ENCODE measurements at places on chromosomes 16 and 17.

DNA sequence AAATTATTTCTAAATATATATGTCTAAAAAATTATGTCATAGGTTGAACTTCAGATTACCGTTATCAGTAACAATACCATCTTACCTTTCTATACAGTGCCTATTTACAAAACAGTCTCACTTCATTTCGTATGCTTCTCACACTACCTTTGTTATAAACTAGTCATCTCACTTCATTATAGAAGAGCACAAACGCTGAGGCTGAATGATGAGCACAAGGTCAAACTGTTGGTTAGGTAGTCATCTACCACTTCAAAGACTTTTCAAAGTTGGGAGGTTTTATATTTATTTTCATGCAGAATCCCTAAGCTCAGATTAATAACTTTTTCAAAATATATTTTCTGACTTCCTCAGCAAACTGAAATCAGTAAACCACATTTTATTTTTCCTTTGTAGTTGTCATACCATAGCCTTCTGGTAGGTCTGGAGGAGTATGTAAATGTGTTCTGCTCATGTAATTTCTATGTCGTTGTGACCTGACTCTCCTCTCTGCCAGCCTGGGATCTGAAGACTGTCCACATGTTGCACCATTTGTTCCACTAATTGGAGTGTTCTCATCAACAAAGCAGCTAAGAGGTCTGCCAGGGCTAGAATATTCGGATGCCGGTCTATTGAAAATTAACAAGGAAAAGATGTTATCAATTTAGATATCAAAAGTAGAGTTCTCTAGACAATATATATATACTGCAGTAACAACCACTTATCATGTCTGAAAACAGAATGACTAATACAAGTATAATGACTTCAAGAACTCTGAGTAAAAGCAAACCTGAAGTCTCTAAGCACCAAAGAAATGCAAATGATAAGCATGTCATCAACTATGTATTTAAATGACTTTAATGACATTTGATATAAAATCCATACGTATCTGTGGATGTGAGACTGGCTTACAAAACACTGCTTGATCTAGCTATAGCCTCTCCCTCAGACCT lies 73.9 kb downstream of the CEP95 start:
- DNase-seq, result no peak

GRCh38 chr16:2955438-2955778 lies 8.7 kb upstream of the KREMEN2 start:
- DNase-seq, result no peak

DNA sequence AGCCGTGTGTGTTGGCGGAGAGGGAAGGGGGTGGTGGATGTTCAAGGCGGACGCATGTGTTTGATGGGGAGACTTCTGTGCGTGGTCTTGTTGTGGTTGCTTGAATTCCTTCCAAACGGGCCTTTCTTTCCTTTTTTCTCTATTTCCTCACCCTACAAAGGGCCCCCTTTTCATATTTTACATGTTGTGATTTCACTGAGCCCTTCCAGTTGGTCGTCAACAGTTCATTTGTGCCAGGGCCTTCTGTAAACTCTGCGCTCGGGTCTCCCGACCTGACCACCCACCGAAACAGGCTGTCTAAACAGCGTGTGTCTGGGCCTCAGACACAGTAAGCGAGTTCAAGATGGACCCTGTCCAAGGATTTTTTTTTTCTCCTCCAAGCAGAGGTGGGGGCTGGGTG lies 228.4 kb downstream of the IRF8 start:
- DNase-seq, result no peak

DNA sequence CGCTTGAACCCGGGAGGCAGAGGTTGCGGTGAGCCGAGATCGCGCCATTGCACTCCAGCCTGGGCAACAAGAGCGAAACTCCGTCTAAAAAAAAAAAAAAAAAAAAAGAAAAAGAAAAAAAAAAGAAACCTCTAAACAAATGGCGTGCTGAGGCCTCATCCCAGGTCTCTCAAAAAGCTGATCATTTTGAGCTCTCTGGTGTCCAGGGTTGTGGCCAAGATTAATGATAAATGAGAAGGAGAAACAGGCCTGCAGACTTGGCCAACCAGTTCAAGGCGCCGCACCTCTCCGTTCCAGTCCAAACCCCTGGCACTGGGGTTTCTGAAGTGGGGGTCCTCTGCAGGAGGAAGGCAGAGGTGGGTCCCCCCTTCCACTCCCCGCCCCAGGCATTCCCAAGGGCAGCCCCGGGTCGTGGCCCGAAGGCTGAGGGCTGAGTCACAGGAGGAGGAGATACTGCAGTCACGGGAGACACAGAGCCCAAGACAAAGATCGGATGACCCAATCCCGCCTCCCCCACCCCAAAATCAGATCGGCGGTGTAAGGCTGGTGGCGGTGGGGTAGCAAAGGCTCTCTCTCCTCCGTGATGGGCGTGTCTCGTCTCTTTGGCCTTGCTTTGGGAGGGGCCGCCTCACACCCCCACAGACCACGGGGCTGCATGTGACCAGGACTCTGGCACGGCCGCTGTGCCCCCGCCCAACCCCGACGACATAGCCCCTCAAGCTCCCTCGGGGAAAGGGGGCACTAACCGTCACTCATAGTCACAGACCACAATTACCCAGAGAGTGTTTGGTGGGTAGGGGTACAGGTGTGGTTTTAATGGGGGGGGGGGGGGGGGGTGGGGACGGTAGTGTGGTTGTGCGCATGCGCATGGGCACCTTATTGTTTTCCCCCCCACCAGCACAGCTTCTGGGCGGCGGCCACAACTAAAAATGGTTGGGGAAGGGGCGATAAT lies 1.1 kb downstream of the VAT1 start:
- DNase-seq, result no peak

- no peak for DNase-seq
These were observed 17.0 kb upstream of the DNASE1 start for GRCh38 chr16:3637371-3637923.

DNA sequence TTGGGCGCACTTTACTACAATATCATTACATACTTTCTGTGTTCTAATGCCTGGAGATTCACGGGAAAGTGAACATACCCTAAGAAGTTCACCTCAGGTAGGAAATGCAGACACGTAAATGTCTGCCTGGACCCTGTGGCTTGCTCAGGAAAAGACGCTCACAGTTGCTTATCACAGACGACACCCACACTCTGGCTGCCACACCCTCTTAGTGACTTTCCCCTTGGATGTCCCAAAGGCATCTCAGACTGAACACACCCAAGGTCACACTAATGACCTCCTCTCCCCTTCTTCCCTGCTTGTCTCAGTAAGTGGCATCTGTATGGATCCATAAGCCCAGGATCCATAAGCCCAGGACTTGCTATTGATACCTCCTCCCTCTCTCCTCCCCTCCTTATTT lies 32.6 kb downstream of the CDRT15 start:
- DNase-seq, result no peak

DNA sequence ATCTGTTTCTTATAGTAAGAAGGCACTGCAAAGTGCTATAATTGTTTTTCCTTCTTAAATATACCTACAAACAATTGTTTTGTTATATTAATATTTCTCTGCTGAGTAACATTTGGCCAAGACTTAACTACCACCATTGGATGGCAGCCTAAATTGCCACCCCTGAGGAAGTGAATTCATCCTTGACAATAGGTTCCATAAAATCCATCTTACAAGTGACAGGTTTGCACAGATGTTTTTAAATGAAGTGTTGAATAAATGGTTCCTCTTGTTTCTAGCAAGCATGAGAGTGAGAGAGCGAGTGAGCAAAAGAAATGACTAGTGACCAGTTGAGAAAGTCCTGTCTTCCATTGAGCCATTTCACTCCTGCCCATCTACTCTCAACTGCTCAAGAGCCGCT lies 8.3 kb upstream of the MPHOSPH6 start:
- no peak for DNase-seq

DNA sequence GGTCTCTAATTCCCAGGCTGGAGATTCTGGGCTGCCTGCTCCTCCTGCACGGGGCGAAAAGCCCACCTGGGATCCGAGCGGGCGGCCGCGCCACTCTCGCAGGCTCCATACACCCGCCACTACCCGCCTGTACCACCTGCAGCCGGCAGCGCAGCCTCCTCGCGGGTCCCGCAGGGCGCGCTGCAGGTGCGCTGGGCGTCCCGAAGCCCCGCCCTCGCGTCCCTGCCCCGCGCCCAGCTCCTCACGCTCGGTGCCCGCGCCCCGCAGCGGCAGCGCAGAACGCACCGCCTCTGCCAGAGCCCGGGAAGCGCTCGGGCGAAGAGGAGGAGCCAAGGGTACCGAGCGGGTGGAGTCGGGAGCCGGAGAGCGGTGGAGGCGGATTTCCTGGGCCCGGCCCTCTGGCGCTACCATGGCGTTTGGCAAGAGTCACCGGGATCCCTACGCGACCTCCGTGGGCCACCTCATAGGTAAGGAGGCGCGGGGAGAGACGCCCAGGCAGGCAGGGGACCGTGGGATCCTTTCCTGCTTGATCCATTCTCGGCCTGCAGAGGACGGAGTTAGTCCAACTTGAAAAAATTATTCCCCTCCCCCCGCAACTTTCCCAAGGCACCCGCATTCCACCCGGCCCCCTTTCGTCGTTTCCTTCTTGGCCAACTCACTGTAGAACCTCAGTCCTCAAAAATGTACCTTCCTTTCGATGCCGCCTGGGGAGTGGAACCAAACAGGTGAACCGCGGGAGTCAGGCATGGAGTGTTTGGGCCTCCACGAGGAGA lies at the start of gene TOM1L1:
TOM1L1 (plus strand) TSS at position 396 of the 773 bp plus-strand sequence; CDS start at position 410, 14 bp downstream.
- DNase-seq, result no peak

DNA sequence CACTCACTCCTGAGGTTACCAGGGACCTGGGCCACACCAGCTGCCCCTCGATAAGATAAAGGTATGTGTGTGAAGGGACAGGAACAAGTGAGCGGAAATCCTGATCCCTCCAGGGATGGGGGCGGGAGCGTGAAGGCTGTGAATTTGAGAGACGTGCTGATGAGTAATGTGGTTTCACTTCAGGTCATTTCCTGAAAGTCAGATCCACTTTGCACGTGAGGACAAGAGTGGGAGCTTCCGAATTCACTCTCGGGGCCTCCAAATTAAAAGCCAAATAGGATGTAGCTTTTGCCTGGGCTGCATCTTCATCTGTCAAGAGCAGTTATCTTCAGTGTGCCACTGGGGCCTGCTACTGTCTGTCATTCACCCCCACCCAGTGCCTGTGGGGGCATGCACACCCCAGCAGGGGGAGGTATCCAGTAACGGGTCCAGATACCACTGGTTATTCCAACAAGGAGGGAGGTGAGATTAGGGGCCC lies 87.4 kb upstream of the LHX1 start:
- DNase-seq, result peak; percentile 18

GRCh38 chr17:48747445-48748363 lies 19.2 kb upstream of the HOXB13 start:
- no peak for DNase-seq

GRCh38 chr17:17626151-17626805 lies 34.8 kb upstream of the PEMT start:
- no peak for DNase-seq

DNA sequence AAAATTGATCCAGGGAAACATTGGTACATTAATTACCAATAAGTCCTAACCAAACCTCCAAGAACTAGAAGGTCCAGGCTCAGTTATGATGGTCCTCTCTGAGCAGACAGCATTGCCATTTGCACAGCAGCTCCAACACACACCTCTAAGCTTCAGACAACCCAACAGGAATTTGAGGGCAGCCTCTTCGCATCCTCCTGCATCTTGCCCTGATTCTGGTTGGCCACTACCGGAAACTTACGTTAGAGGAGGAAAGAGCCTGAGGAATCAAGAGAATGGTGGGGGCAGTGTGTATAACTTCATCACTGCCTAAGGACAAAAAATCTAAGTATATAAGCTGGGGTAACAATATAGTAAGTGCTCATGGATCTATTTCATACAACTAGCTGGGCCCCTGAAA lies 15.7 kb downstream of the FAM117A start:
- DNase-seq, result no peak

DNA sequence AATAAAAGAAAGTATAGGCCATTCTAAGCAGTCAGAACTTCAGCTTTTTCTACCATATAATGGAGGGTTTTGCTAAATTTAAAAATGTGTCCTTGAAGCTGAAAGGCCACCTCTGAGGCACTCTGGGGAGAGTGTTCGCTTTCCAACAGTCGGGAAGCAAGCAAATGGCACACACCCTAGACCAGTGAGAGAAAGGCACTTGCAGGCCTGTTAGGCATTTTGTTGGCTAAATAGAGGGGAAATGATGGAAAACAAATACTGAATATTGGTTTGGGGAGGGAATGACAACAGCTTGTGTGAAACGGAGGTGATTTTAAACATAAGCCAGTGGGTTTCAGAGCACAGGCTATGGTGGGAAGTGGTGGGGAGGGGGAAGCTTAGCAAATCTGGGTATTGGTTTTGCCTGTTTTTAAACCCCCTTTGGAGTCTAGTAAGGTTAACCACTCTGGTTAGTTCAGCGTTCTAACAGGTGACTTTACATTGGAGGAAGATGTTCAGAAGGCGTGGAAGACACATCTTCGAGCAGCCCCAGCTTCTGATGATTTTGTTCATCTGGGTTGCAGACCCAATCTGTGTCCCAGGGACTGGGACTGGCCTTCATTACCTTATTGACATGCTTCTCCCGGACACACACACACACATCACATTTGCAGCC lies 90.5 kb downstream of the PRKCA start:
- no peak for DNase-seq

GRCh38 chr17:12553625-12554024 lies 112.1 kb upstream of the MYOCD start:
- DNase-seq, result no peak
